ENCODE measurements at places on chromosomes 7 and 10. TPM values are rescaled to one million over a fixed set of nuclear protein-coding genes. Genes with fewer than 3 reads are reported as not detected.

DNA sequence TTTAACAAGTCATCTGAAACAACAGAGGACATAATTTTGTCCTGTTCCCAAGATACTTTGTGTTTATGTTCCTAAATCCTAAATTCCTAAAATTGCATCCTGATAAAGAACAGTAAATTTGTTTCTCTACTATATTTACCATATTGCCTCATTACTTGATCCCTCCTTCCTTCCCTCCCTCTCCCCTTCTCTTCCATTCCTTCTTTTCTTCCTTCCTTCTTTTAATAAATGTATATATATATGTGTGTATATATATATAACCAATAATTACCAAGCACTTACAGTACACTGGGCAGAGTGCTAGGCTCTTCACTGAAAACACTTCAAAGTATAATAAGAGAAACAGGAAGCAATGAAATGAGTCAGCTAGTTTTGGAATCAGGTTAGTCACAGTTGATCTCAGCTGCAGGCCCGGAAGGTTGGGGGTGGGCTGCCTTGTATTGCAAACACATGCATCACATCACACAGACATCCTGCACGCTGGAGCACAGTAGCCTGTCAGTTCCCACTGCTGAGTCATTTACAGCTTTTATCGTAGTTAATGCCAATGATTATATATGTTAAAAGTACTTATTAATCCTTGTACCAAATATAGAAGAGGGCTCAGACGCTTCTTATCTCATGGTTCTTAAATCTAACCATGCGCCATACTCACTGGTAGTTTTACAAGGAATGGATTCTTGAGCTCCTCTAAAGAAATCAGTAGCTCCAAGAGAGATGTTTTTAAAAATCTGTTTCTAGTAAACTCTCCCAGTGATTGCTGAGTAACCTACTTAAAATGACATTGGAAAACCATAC lies 551.7 kb downstream of the GRM8 start:
- no peaks in the 10 kb centered on the region for H3K27me3 ChIP-seq
- no peaks in the 10 kb centered on the region for H3K36me3 ChIP-seq
- H3K27ac ChIP-seq: peak overlapping the region; percentile 96
- DNase-seq: peak; percentile 98
- H3K4me3 ChIP-seq: 0 out of 2 replicates have a peak overlapping the region, but pooled peaks have one; percentile 35
- peaks cover 31% of the 10 kb centered on the region for H3K4me1 ChIP-seq

DNA sequence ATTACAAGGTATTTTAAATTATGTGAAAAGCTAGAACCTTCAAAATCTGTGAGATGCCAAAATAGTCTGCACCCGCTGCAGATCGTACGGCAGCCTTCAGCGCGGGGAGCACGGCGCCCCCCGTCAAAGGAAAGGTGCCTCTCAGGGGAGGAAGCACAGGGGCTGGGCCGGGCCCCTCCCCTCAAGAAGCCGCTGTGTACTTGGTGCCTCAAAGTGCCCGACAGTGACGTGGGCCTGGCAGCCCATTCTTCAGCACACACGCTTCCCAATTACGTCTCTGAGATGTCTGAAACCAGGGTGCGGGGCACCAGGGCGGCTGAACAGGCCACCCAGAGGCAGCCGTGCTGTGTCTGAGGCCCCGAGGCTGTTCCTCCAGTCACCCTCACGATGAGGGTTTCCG lies 116.1 kb downstream of the INPP5A start:
- peaks cover 5% of the 10 kb centered on the region for H3K36me3 ChIP-seq
- DNase-seq: no peak
- no peaks in the 10 kb centered on the region for H3K27me3 ChIP-seq
- no peaks in the 10 kb centered on the region for H3K4me1 ChIP-seq
- no peak overlapping the region for H3K27ac ChIP-seq

DNA sequence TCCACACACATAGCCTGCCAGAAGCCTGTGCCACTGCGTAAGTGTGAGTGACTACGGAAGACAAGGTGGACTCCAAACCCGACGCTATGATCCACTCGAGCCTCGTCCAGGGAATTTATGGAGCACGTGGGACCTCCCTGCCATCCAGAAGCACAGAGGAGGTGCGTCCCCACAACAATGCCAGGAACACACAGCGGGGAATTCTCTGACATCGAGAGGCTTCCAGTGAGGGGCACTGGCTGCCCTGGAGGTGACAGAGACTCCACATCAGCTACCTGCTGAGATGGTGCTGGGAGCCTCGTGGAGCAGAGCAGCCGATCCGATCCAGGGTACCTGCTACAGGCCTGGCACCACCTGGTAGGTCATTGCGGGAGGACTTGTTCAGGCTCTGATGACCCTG lies 72.2 kb upstream of the INSIG1 start:
- H3K4me1 ChIP-seq: no peaks in the 10 kb centered on the region
- H3K27me3 ChIP-seq: no peaks in the 10 kb centered on the region
- H3K36me3 ChIP-seq: no peaks in the 10 kb centered on the region
- no peak overlapping the region for H3K4me3 ChIP-seq
- DNase-seq: no peak

- no peaks in the 10 kb centered on the region for H3K27me3 ChIP-seq
- no peak for DNase-seq
- H3K4me3 ChIP-seq: no peak overlapping the region
Observed at GRCh38 chr10:6612371-6612770, 32.3 kb upstream of the PRKCQ start.

DNA sequence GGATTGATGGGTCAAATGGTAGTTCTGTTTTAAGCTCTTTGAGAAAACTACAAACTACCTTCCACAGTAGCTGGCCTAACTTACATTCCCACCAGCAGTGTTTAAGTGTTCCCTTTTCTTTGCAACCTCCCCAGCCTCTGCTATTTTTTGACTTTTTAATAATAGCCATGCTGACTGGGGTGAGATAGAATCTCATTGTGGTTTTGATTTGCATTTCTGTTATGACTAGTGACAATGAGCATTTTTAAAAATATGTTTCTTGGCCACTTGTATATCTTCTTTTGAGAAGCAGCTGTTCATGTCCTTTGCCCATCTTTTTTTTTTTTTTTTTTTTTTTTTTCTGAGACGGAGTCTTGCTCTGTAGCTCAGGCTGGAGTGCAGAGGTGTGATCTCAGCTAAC lies 155.2 kb upstream of the BMPER start:
- no peak overlapping the region for H3K4me3 ChIP-seq
- DNase-seq: peak; percentile 23
- H3K27ac ChIP-seq: no peak overlapping the region
- peaks cover 9% of the 10 kb centered on the region for H3K4me1 ChIP-seq

GRCh38 chr10:114404171-114405010 lies at the start of gene AFAP1L2:
Gene AFAP1L2, minus strand, starts transcription at chr10:114404502. Its CDS starts 47 bp downstream, at chr10:114404455.
- no peak for DNase-seq
- peaks cover 7% of the 10 kb centered on the region for H3K27me3 ChIP-seq
- peaks cover 8% of the 10 kb centered on the region for H3K4me1 ChIP-seq
- H3K27ac ChIP-seq: peak within 1 kb of the TSS; percentile 8

GRCh38 chr10:48659790-48660189 lies 24.9 kb upstream of the WDFY4 start:
- no peaks in the 10 kb centered on the region for H3K36me3 ChIP-seq
- no peak for DNase-seq
- H3K27me3 ChIP-seq: no peaks in the 10 kb centered on the region
- H3K27ac ChIP-seq: no peak overlapping the region

GRCh38 chr10:34141032-34141680 lies 673.9 kb downstream of the PARD3 start:
- no peaks in the 10 kb centered on the region for H3K27me3 ChIP-seq
- H3K4me1 ChIP-seq: no peaks in the 10 kb centered on the region
- no peak overlapping the region for H3K4me3 ChIP-seq
- no peaks in the 10 kb centered on the region for H3K36me3 ChIP-seq
- no peak overlapping the region for H3K27ac ChIP-seq
- DNase-seq: no peak

GRCh38 chr7:50513166-50513871 lies 51.9 kb downstream of the DDC start:
- H3K4me3 ChIP-seq: no peak overlapping the region
- H3K27ac ChIP-seq: no peak overlapping the region
- H3K4me1 ChIP-seq: no peaks in the 10 kb centered on the region
- H3K36me3 ChIP-seq: no peaks in the 10 kb centered on the region
- no peaks in the 10 kb centered on the region for H3K27me3 ChIP-seq

GRCh38 chr7:155506854-155507337 lies 39.5 kb downstream of the CNPY1 start:
- H3K27ac ChIP-seq: no peak overlapping the region
- no peak overlapping the region for H3K4me3 ChIP-seq
- H3K4me1 ChIP-seq: no peaks in the 10 kb centered on the region
- peaks cover 15% of the 10 kb centered on the region for H3K27me3 ChIP-seq

GRCh38 chr10:95536894-95537541 lies 24.2 kb downstream of the SORBS1 start:
- H3K27ac ChIP-seq: no peak overlapping the region
- no peak overlapping the region for H3K4me3 ChIP-seq
- no peaks in the 10 kb centered on the region for H3K4me1 ChIP-seq

- no peaks in the 10 kb centered on the region for H3K36me3 ChIP-seq
- no peak for DNase-seq
- no peak overlapping the region for H3K27ac ChIP-seq
- no peaks in the 10 kb centered on the region for H3K27me3 ChIP-seq
- H3K4me3 ChIP-seq: no peak overlapping the region
Observed at GRCh38 chr7:81802251-81802650, 32.4 kb upstream of the HGF start.

GRCh38 chr7:31921047-31921446 lies 149.2 kb downstream of the PDE1C start:
- H3K36me3 ChIP-seq: no peaks in the 10 kb centered on the region
- no peak overlapping the region for H3K4me3 ChIP-seq
- DNase-seq: no peak
- no peaks in the 10 kb centered on the region for H3K4me1 ChIP-seq

DNA sequence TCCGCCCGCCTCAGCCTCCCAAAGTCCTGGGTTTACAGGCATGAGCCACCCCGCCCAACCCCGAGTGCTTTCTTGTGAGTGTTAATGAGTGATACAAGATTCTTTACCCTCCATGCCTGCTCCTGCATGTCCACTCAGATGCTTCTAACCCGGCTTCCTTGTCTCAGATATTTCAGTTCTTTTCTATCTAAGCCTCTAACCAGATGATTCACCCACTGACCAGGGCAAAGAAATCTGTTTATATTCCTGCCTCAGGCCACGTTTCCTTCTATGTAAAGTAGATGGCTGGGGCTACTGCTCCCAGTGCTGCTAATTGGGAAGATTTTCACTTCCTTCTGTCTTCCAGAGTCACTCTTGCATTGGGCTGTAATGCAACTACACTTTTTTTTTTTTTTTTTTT lies 395.1 kb upstream of the ANKRD30A start:
- no peaks in the 10 kb centered on the region for H3K36me3 ChIP-seq
- no peak overlapping the region for H3K4me3 ChIP-seq
- H3K4me1 ChIP-seq: no peaks in the 10 kb centered on the region
- DNase-seq: no peak
- no peak overlapping the region for H3K27ac ChIP-seq
- no peaks in the 10 kb centered on the region for H3K27me3 ChIP-seq

DNA sequence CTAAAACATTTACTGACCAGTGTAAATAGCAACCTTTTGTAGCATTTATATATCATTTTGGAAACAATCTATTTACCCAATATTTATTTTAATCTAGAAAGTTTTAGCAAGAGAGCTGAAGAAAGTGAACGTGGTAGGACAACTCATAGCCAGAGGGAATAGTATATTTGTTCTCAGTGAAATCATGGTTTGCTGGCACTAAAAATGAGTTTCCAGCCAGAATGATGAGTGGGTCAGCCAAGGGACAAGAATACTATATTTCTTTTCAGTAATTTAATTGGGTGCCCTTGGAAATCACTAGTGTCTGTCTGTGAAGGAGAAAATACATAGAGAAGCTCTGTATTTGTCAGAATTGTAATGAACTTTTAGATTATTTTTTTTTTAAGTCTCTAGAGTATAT lies 74.9 kb downstream of the MINPP1 start:
- no peak overlapping the region for H3K4me3 ChIP-seq
- H3K27ac ChIP-seq: no peak overlapping the region
- DNase-seq: no peak
- H3K36me3 ChIP-seq: no peaks in the 10 kb centered on the region
- no peaks in the 10 kb centered on the region for H3K27me3 ChIP-seq

DNA sequence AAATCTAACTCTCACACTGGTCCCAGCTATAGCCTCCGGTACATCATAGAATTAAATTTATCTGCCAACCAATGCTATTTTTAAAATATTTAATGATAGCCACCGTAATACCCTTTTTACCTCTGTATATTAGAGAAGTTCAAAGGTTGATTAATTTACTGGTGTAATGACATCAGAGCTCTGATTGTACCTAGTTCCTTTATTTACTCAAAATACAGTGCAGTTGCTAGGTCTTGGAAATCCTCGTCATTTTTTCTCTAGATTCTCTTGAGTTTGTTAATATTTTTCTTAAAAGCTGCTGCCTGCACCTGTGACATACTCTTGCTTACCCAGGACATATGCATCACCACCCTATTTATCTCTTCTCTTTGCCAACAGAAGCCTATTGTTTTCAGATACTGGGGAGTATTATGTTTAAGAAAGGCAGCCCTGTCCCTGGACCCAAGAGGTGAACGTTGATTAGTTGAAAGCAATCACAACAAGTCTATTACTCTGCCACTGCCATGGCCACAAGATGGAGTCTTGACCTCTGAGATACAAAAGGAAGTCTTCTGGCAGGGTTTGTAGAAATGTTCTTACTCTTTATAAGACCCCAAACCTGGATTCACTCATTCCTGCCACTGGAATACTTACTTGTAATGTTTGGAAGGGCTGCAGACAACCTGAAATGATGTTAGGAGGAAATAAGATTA lies 25.6 kb upstream of the TMEM26 start:
- no peaks in the 10 kb centered on the region for H3K4me1 ChIP-seq
- H3K27ac ChIP-seq: no peak overlapping the region
- no peaks in the 10 kb centered on the region for H3K27me3 ChIP-seq
- DNase-seq: no peak

GRCh38 chr7:50674896-50675835 lies 107.5 kb downstream of the GRB10 start:
- H3K4me1 ChIP-seq: no peaks in the 10 kb centered on the region
- peaks cover 2% of the 10 kb centered on the region for H3K27me3 ChIP-seq
- no peaks in the 10 kb centered on the region for H3K36me3 ChIP-seq
- no peak overlapping the region for H3K27ac ChIP-seq
- no peak for DNase-seq
- no peak overlapping the region for H3K4me3 ChIP-seq

- no peaks in the 10 kb centered on the region for H3K36me3 ChIP-seq
- H3K4me1 ChIP-seq: no peaks in the 10 kb centered on the region
- DNase-seq: no peak
Observed at GRCh38 chr10:116139886-116140285, 133.1 kb downstream of the GFRA1 start.

The GPER1 gene
- total RNA-seq: 7.7 TPM

The ABHD11 gene
- total RNA-seq: 11.6 TPM

The MCM10 gene
- 30.7 TPM for total RNA-seq

The SPDYE2 gene
- not detected for total RNA-seq

The NKX1-2 gene
- not detected for total RNA-seq

The HECW1 gene
- 0.21 TPM for total RNA-seq

The JCAD gene
- 0.13 TPM for total RNA-seq

The TUBAL3 gene
- total RNA-seq: not detected

The FAM25C gene
- not detected for total RNA-seq

The CHST15 gene
- total RNA-seq: 0.32 TPM

The SLC25A40 gene
- 32.3 TPM for total RNA-seq

The SEMA3C gene
- total RNA-seq: 0.19 TPM

The BICC1 gene
- 0.08 TPM for total RNA-seq

The ADAM22 gene
- total RNA-seq: 13.3 TPM

The FAM241B gene
- total RNA-seq: 0.37 TPM

The SLC26A5 gene
- total RNA-seq: not detected

The IQUB gene
- total RNA-seq: not detected

The CNPY4 gene
- total RNA-seq: 6.6 TPM

The FAM24B gene
- total RNA-seq: 6.8 TPM

The GPR85 gene
- total RNA-seq: not detected
